A172 (cell line): ENCODE measurements at places on chromosomes 4 and X. TPM values are rescaled to one million over a fixed set of nuclear protein-coding genes. Genes with fewer than 3 reads are reported as not detected.

GRCh38 chr4:24229978-24230377 is 340.1 kb upstream of the PPARGC1A start:
- no peak for DNase-seq

GRCh38 chr4:17324386-17324830 is 187.5 kb downstream of the QDPR start:
- peak; percentile 4 for DNase-seq

- DNase-seq = no peak
These were observed 95.7 kb downstream of the SHISA3 start for GRCh38 chr4:42492962-42493361.

- DNase-seq = no peak
These were observed 17.6 kb upstream of the KIAA1210 start for GRCh38 chrX:119145241-119145653.

DNA sequence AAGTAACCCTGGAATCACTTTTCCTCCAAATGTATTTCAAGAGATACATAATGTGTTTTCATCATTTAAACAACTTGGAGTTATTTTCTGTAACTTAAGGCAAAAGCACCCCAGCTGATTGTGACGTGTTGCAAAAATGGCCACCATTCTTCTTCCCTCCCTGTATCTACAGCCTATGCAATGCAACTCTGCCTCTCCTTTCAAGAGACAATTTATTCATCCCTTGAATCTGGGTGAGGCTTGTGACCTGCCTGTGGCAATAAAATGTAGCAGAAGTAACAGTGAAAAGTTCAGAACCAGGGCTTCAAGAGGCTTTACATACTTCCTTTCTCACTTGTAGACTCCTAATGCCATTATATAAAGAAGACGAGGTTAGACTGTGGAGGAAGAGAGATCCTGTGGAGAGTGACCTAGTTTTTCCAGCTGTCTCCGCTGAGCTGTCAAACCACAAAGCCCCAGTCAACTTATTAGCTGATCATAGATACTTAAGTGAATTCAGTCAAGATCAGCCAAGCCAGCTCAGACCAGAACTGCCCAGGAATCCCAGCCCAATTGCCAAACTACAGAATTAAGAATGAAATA is 81.0 kb upstream of the KLF3 start:
- no peak for DNase-seq

DNA sequence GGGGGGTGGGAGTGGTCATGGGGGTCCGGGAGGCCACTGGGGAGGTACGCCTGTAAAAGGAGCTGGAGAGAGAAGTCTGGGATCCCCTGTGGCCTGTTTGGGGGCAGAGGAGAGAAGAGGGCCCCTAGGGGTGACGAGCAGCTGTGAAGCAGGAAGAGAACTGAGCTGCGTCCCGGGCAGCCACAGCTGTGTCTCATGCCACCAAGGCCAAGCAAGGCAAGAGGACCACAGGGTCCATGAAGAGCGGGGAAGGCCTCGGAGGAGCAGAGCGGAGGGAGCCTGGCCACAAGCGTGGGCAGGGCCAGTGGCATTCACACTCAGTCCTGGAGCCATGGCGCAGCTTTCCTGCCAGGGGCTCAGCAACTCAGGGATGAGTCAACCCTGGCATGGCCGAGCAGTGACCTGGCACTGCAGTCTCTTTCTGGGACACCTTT is 13.6 kb upstream of the NAT8L start:
- DNase-seq = peak; percentile 66

- DNase-seq = no peak
These were observed 34.1 kb downstream of the SORCS2 start for GRCh38 chr4:7226439-7226838.

GRCh38 chr4:138367942-138368341 is 125.8 kb upstream of the SLC7A11 start:
- DNase-seq = no peak

DNA sequence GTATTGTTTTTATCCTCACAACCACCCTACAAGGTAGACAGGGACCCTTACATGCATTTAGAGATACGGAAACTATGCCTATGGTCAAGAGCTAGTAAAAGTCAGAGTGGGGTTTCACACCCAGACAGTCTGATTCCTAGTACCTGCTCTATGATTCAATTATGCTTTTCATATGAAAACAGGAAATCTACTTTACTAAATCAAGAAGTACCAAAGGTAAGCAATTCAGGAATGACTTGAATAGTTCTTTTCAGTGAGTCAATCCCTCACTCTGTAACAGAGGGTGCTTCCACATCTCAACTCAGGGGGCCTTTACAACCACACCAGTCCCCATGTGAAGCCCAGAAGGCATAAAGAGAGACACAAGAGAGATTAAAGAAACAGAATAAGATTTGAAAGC is 191.4 kb downstream of the PPP3CA start:
- no peak for DNase-seq

DNA sequence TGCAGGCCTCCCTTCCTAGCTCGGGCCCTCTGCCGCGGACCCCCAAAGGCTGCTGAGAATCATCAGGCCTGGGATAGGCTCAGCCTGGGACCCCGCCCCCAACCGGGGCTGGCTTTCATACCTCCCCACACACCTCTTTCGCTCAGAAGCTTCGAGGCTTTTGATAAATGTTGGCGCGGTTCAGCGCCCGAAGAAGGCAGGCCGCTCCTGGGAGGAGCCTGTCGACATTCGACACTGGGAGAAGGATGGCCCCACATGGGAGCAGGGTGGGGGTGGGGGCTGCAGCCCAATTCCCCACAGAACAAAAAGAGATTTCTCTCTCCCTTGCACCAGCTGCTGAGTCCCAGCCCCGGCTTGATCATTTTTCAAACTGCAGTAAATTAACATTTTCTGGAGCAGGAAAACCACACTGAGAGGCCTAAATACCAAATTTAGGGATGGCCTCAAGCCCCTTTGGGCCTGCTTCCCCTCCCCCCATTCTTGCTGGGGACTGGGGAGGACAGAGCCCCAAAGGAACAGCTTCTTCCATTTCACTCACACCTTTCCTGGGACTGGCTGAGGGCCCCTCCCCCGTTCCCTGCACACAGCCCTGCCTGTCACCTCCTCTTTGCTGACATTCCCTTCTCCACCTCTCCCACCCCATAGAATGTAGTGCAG is 112.9 kb upstream of the PJA1 start:
- no peak for DNase-seq

- DNase-seq = no peak
These were observed 71.1 kb upstream of the PHOX2B start for GRCh38 chr4:41819621-41820020.

GRCh38 chrX:25343060-25343459 is 327.3 kb upstream of the ARX start:
- DNase-seq = no peak

MSANTD1 gene
- 0.55 TPM in 1 of 2 replicates, not detected in the other for total RNA-seq

ARHGEF6 gene
- total RNA-seq = 5.0 and 5.2 TPM in 2 replicates

HEPH gene
- total RNA-seq = not detected in 2 replicates

MAGEE1 gene
- 3.5 and 4.2 TPM in 2 replicates for total RNA-seq

PIR gene
- 46.9 and 61.1 TPM in 2 replicates for total RNA-seq
